A549 treated with RU486 at 1 μM for 4 hours (cell line): ENCODE measurements at places on chromosomes 16 and 17. TPM values are rescaled to one million over a fixed set of nuclear protein-coding genes. Genes with fewer than 3 reads are reported as not detected.

ASPHD1 gene
- 18.0 to 30.1 TPM (median 26.7 TPM) in 5 replicates for total RNA-seq

CLTC gene
- 164 to 219 TPM (median 195 TPM) in 5 replicates for total RNA-seq

OR1D2 gene
- not detected in 5 replicates for total RNA-seq

CFAP97D1 gene
- total RNA-seq = 0.06 to 0.07 TPM in 2 of 5 replicates, not detected in the others

PRM3 gene
- total RNA-seq = not detected in 5 replicates

ZPBP2 gene
- total RNA-seq = not detected in 5 replicates

NTN1 gene
- 0.33 to 0.53 TPM (median 0.42 TPM) in 5 replicates for total RNA-seq

TMEM100 gene
- total RNA-seq = not detected in 5 replicates

KRTAP2-1 gene
- not detected in 5 replicates for total RNA-seq

KRT24 gene
- not detected in 5 replicates for total RNA-seq

MYH2 gene
- not detected in 5 replicates for total RNA-seq

HS3ST3A1 gene
- total RNA-seq = 0.31 TPM in 1 of 5 replicates, not detected in the others

PRRT2 gene
- total RNA-seq = 0.30 to 0.66 TPM (median 0.47 TPM) in 5 replicates

TBC1D28 gene
- total RNA-seq = not detected in 5 replicates

GPR142 gene
- total RNA-seq = 0.07 TPM in 1 of 5 replicates, not detected in the others

KRT34 gene
- 0.25 to 0.43 TPM (median 0.30 TPM) in 5 replicates for total RNA-seq

IRX6 gene
- total RNA-seq = not detected in 5 replicates

PSKH1 gene
- 10.0 to 16.2 TPM (median 15.6 TPM) in 5 replicates for total RNA-seq

FAM171A2 gene
- total RNA-seq = 2.4 to 5.2 TPM (median 3.8 TPM) in 5 replicates

CD19 gene
- not detected in 5 replicates for total RNA-seq
